ENCODE measurements at places on chromosomes 6 and 20. TPM values are rescaled to one million over a fixed set of nuclear protein-coding genes. Genes with fewer than 3 reads are reported as not detected.

DNA sequence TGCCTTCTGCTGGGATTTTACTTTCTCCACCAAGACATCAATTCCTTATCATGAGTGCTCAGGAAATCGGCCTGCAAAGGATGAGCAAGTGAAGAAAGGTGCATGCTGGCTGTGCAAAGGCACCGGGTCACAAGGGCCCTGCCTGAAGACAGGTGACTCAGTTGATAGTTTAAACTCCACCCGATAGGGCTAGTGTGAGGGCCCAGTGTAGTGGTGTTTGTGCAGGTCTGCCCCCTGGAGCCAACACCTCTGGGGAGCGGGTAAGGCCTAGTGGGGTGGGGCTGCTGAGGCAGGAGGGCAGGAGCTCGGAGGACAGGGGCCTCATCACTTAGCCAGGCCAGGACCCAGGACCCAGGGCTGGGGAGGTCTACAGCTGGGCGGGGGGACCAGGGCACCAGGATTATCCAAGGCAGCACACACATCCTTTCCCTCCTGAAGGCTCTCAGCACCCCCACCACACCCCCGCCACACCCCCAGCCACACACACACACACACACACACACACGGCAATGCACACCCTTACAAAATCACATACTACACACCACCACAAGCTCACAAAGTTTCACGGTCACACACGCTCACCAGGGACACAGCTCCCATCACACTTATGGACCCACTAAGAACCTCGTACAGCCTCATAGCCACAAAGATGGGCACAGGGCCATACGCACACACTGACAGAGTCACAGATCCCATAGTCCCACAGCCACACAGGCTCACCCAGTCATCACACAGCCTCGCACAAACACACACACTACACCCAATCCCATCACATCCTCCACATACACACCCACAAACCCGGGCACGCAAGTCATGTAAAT, 75.4 kb downstream of the GRM4 start:
- DNase-seq: no peak

DNA sequence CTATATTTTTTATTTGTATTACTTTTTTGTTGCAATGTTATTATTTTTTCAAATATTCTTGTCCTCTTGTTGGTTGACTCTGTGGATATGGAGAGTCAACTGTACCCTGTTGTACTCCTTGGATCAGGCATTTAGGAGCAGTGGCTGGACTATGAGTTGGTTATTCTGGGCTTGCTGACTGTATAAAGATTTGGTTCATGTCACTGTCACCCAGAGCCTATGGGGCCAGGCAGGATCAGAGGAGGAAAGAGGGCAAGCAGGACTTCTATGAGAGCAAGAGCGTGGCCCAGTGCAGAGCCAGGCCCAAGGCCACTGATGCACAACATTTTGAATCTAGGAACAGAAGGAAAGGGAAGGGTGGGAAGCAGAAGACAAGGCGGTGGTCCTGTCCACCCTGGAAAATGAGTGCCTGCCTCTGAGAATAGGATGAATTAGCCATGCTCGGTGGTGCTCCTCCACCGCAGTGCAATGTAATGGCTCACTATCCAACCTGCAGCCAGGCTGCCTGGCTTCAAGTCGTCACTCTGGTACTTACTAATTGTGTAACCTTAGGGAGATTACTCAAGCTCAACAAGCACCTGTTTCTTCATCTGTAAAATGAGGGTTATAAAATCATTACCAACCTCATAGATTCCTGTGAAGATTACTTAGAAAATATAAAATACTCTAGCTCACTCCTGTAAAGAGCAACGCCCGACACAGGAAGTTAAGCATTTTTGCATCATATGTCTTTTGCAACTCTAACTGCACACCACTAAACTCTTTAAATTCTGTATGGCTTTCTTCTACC, 192.1 kb downstream of the KCNQ5 start:
- DNase-seq: no peak

TFAP2A gene
- total RNA-seq: 0.43 TPM

EFCAB8 gene
- total RNA-seq: 1.0 TPM

DNA sequence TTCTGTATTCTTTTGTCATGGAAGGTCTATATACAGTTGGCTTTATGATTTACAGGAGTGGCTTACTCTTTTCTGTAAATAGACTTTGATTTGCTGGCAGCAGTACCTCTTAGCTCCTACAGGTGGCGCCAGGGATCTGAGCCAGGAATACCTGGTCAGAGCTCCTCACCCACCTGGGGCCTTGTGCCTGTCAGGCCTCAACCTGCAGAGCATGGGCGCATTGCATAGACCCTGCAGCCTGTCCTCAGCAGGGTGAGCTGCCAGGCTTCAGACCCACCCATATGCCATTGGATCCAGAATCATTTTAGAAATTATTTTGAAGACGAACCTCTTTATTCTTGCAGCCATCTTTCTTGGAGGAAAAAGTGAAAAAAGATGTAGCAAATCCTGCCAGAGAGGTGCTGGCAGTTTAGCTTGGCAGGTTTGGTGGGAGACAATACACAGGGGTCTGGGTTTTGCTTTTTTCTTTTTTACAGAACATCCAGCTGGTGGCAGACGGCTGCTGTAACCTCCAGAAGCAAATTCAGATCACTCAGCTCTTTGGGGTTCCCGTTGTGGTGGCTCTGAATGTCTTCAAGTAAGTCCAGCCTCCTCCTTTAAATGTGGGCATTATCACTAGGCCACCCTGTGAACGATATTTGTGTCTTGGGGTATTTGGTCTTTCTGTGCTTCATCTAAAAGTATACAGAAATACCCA, 149.1 kb downstream of the MTHFD1L start:
- peak; percentile 91 for DNase-seq

HLA-DOA gene
- total RNA-seq: 10.6 TPM

DNA sequence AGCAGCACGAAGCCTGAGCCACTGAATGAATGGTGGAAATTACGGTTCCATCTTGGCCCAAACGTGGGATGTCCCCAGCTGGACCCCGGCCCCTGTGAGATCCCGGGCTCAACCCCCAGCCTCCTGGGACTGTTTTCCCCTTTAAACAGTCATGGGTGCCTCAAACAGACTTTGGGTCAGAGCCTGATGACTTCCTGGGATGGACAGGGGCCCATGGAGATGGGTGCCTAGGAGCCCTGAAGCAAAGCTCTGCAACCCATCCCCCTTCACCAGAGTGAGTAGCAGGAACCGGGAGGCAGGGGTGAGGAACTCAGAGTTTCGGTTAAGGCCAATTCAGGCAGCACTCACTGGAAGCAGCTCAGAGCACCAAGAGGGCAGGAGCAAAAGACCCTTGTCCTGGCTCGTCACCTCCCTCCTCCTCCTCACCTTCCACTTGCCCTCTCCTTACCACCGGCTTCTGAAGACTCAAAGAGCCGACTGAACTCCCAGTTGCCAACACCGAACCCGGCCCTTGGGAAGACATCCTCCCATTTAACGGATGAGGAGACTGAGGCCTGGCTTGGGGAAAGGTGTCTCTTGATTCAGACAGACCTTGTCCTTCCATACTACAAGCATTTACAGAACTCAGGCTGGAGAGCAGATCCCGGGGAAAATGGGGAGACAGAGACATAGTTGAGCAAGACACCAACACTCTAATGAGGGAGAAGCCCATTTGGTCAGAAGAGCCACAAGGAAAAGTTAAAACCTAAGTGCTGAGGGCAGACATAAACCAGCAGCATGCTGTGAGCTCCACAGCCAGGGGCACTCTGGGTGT, 14.9 kb upstream of the TLDC2 start:
- DNase-seq: no peak

- no peak for DNase-seq
Observed at GRCh38 chr6:156842598-156843250, 65.5 kb downstream of the ARID1B start.

- DNase-seq: no peak
Observed at GRCh38 chr6:145904868-145905267, 59.3 kb downstream of the SHPRH start.

C6orf62 gene
- 109 TPM for total RNA-seq

DNA sequence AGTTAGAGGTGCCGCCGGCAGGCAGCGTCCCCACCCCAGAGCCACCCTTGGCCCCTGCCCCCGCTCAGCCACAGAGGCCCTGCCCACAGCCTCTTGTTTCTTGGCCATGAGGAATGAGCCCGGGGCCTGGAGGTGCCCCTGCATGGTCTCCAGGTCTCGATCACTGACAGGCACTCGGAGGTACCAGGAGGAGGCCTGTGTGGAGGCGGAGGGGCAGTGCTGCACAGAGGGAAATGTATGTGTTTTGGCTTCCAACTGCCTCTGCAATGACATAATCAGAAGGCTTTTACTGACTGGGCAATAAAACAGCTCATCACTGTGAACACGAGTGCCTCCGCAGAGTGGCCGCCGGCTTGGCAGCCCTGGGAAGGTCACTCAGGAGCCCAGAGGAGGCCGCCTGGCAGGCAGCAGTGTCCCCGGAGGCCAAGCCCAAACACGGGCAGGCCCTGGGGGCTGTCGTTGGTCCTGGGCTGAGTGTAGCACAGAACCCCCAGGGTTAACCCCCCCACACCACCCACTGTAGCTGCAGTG, 61.1 kb upstream of the GATA5 start:
- DNase-seq: no peak

- DNase-seq: no peak
Observed at GRCh38 chr6:105161421-105161820, 18.4 kb downstream of the POPDC3 start.

- DNase-seq: no peak
Observed at GRCh38 chr6:158321960-158322359, 9.7 kb downstream of the TULP4 start.

GRCh38 chr6:72639920-72640614, 18.2 kb downstream of the KCNQ5 start:
- DNase-seq: no peak

DNA sequence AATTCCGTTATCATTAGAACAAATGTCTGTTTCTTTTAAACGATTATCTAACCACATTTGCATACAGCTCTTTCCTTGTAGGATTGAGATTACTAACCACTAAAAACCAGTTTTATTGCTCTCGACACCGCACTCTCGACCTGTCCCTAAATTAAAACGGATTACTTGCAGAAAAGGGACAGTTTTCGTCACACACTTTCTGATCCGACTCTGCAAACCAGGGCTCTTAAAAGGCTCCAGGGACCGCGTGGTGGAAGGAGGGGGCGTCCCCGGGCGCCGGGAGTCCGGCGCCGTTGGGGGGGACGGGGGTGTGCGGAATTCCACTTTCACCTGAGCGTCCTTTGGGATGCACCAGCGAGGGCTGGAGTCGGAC, 731 bp downstream of the MAK start:
- no peak for DNase-seq

GMPR gene
- 20.7 TPM for total RNA-seq

MLIP gene
- not detected for total RNA-seq

DNA sequence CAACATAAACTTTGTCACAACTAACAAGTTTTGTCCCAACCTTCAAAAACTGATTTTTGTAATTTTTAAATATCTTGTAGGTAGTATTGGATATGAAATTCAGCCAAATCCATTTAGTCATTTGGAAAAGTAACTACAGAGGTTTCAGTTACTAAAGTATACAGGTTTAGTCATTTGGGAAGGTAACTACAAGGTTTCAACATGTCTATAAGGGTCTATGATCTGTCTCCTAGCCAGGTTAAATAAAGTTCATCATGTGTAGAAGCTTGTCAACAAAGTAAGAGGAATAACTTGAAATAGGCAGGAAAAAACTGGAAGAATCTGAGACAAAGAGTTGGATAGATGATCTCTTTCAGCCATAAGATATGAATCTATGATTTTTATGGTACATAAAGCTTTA, 229.8 kb downstream of the COL12A1 start:
- no peak for DNase-seq

ZFP57 gene
- not detected for total RNA-seq

GRCh38 chr6:130215526-130215925, 7.2 kb downstream of the SAMD3 start:
- peak; percentile 81 for DNase-seq

DEFB124 gene
- total RNA-seq: not detected

- no peak for DNase-seq
Observed at GRCh38 chr6:21039926-21040325, 505.7 kb downstream of the CDKAL1 start.

DNA sequence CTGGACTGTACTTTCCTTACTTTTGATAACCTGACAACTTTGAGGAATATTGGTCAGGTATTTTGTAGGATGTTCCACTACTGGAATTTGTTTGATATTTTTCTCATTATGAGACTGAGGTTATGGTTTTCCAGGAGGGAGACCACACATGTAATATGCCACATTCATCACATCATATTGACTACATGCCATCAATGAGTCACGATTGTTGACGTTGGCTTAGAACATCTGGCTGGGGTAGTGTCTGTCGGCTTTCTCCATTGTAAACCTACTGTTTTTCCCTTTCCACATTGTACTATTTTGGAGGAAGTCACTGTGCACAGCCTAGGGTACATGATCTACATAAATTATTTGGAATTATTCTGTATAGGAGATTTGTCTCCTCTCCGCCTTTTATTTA, 1.4 kb upstream of the STX11 start:
- DNase-seq: no peak

SLC17A2 gene
- not detected for total RNA-seq

DNA sequence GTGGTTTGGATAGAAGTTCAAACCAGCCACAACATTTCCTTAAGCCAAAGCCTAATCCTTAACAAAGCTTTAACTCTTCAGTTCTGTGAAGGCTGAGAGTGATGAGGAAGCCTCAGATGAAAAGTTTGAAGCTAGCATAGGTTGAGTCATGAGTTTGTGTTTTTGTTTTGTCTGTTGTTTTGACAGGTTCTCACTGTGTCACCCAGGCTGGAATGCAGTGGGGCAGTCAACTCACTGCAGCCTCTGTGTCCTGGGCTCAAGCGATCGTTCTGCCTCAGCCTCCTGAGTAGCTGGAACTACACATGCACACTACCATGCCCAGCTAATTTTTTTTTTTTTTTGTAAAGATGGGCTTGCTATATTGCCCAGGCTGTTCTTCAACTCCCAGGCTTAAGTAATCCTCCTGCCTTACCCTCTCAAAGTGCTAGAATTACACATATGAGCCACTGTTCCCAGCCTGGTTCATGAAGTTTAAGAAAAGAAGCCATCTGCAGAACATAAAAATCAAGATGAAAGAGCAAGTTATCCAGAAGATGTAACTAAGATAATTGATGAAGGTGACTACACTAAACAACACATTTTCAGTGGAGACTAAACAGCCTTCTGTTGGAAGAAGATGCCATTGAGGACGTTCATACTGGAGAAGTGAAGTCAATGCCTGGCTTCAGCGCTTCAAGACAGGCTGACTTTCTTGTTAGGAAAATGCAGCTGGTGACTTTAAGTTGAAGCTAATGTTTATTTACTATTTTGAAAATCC, 96.2 kb downstream of the SMAP1 start:
- no peak for DNase-seq

NNAT gene
- total RNA-seq: 27.3 TPM

- DNase-seq: no peak
Observed at GRCh38 chr6:2432292-2432691, 186.9 kb upstream of the GMDS start.

GRCh38 chr20:37417617-37418467, 71.9 kb downstream of the SRC start:
- peak; percentile 60 for DNase-seq

- DNase-seq: no peak
Observed at GRCh38 chr6:70834520-70834919, 122.3 kb downstream of the B3GAT2 start.

PKHD1 gene
- 0.20 TPM for total RNA-seq

POU3F2 gene
- not detected for total RNA-seq

GRCh38 chr6:44058617-44059358, 68.5 kb downstream of the MRPL14 start:
- no peak for DNase-seq
